ENCODE measurements at places on chromosomes 3 and 15.

GRCh38 chr3:122902326-122902725 lies 107.5 kb downstream of the SLC49A4 start:
- no peak for DNase-seq

DNA sequence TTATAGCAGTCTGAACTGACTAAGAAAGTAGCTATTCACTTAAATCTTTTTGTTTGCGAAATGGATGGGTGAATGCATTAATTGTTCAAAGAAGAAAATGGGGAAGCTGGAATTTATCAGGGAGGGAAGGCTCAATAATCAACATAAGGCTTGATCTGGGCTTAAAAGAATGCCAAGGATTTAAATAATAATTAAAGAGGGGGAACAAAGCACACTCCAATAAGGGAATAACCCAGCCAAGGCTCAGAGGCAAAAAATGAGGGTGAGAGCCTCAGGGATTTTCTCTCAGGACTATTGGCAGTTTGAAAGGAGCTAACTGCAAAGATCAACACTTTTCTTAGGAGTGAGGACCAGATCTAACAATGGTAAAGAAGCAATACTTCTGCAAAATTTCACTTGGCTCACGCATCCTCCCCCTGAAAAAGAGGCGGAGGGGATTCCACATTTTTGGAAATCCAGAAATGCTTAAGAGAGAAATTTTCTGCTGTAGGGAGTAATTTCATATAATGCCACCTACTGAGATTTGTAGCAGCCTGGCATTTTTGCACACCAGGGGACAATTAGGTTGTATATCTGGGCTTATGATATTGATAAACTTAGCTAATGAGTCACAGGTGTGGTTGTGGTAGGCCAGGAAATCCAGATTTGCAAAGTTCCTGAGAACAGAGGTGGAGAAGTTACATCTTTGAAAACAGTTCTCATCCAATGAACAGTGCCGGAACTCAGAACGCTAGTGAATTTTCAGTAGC lies 405.1 kb downstream of the TUSC7 start:
- DNase-seq, result no peak

DNA sequence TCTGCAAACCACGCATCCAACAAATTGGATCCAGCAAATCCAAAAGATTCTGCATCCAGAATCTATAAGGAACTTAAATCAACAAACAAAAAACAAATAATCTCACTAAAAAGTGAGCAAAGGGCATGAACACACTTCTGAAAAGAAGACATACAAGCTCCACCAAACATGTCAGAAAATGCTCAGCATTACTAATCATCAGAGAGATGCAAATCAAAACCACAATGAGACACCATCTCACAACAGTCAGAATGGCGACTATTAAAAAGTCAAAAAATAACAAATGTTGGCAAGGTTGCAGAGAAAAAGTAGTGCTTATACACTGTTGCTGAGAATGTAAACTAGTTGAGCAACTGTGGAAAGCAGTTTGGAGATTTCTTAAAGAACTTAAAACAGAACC lies 21.6 kb upstream of the SLC25A36 start:
- no peak for DNase-seq

DNA sequence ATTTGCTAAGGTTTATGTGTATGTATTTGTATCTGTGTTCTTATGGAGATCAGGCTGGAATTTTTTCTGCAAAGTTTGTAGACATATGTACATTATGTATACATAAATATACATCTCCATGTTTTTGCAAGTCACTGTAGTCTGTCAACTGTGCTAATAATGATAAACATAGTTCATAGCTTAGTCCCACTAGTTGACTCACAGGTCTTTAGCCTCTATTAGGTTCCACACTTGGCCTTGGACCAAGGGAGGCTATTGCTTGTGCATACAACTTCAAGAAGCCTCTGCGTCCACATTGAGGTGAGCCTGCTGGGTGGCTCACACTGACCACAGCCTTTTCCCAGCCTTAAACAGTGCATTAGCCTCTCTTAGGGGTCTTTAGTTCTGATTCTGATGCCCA lies 243.8 kb upstream of the PEX5L start:
- no peak for DNase-seq

DNA sequence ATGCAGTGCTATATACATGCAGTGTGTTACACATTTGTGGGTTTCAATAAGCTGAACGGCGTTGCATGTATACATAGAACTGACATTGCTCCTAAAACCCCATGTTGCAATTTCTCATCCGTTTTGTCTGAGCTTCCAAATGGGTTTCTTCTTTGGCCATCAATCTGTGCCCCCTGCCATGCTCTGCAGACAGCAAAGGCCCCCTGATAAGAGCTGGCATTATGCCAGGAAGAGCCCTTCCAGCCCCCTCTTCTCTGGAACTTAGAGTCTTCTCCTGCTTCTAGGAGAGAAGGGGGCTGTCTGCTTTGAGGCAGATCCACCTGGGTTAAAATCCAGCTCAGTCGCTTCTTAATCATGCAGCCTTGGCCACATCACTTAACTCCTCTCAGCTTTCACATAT lies 254.0 kb downstream of the SLCO3A1 start:
- DNase-seq, result no peak

GRCh38 chr15:68372291-68372811 lies 59.6 kb downstream of the ITGA11 start:
- no peak for DNase-seq

DNA sequence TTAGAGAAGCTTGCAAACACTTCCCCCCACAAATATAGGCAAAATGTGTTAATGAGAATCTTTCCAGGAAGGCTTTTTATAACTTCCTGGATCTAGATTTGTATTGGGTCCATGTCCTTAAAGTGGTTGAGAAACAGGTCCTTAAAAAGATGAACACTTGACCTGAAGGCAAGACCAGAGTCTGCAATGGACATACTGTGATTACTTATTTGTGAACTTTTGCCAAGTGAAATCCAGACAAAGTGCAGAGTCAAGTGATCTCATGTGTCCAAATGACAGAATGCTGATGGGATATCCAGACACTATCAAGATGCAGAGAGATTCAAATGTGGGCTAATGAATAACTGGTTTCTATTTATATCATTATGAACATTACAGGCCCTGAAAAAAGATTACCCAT lies 43.8 kb downstream of the FRMD4B start:
- no peak for DNase-seq

- DNase-seq, result no peak
Measured at GRCh38 chr3:194396859-194397756, 2.0 kb downstream of the GP5 start.

DNA sequence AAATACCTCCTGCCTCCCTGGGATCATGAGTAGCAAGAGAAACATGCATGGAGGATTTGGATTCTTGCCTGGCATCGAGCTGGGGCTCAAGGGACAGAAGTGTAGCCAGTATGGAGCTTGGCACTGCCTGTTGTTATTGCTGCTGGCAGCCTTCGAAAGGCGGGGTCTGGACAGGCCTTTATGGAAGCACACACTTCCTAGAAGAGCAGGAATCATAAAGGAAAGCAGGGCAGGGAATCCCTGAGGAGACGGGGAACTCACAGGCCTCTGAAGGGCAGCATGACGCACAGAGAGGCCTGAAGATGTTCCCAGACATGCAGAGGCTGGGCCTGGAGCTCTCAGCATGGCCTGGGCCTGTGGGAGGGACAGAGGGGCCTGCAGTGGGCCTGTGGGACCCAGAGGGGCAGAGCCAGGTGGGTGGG lies 18.6 kb upstream of the SLC41A3 start:
- no peak for DNase-seq

GRCh38 chr15:40328176-40328575 lies 4.7 kb downstream of the INAFM2 start:
- DNase-seq, result no peak

DNA sequence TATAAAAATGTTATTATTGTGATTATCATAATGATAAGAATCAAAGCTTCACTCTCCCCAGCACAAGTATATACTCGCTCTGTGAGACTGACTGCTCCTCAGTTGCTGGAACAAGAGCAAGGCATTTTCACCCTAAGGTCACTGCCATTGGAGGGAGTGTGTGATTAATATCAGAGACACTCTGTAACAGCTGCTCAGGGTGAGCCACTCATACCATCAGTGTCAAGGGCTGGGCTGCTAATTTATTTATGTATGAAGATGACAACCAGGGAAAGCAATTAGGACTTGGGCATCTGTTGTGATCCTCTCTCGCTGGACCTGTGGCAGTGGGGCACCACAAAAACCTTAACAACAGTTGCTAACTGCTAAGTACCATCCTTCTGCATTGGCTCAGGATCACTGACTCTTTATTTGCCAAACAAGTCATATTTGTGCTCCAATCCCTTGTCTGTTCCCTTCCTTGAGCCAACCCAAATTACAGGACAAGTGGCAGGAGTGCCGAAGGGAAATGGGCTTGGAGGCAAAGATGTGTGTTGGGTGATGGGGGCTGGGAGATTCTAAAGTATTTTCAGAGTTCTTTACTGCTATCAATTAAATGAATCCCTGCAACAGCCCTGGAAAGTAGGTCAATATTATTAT lies 297.5 kb upstream of the STT3B start:
- no peak for DNase-seq

DNA sequence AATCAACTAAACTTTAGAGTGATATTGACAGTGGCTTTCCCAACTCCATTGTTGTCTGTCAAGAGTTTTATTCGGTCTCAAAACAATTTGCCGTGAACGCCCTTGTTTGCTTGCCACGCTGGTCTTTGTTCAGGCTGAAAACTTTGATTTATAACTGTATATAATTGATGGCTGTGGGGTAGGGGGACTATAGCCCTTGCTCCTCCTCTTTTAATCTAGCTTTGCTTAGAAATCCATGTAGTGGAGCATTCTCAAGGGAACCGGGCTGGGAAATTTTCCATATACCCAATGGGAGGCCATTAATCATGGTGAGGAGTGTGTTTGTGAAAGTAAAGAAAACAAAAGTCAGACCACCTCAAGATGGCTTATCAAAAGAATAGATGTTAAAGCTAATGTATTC lies 339.8 kb upstream of the RARB start:
- no peak for DNase-seq

- no peak for DNase-seq
Measured at GRCh38 chr15:84697236-84697990, 18.5 kb downstream of the SEC11A start.

DNA sequence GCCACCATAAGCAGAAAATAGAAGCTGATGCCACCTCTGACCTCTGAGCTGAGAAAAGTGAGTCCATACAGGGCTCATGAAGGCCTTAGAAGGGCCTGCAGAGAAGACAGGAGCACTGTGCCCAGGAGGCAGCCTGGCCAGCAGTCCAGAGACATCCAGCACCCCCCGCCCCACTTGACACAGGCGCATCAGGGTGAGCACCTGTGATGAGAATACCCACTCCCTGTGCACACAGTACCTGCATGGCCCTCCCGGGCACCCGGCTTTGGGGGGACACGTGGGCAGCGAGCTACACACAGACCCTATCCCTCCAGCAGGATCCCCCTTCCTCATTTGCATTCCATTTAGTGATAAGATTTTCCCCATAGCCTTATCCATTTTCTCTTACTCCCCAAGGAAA lies 63.6 kb upstream of the NSMCE3 start:
- DNase-seq, result no peak

DNA sequence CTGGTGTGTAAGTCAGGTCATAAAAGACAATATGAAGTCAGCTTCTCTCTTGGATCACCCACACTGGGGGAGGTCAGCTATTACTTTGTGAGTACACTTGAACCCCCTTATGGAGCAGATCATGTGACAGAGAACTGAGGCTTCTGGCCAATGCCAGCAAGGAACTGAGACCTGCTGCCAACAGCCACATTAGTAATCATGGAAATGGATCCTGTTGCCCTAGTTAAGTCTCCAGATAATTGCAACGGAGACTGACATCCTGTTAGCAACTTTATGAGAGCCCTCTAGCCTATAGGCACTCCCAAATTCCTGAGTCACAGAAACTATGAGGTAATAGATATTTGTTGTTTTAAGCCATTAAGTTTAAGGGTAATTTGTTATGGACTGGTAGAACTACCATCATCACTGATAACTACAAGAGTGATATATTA lies 110.4 kb upstream of the GMNC start:
- DNase-seq, result no peak

- DNase-seq, result no peak
Measured at GRCh38 chr3:184766555-184767261, 45.3 kb upstream of the VPS8 start.

GRCh38 chr3:117411971-117412370 lies 702.4 kb downstream of the TUSC7 start:
- DNase-seq, result no peak

- DNase-seq, result no peak
Measured at GRCh38 chr15:87118846-87119245, 1039.2 kb downstream of the AGBL1 start.

DNA sequence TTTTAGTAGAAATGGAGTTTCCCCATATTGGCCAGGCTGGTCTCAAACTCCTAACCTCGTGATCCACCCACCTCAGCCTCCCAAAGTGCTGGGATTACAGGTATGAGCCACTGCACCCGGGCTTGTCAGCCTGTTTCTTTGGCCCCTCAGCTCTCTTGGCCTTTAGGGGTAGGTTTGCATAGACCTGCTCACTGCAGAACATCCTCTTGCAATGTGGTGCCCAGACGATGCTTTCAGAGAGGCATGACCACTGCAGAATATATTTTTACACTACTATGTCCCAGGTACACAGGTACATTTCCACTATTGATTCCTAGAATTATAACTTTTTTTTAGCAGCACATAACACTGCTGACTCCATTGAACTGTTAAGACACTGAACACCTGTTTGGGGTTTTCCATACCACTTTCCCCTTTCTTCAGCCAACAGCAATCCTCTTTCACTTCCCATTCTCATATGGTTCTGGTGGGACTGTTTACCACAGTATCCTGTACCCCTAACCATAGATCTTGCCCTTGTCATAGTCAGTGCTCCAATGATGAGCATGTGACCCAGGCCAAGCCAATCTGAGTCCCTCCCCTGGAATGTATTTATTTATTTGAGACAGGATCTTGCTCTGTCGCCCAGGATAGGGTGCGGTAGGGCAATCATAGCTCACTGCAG lies 21.1 kb downstream of the CCDC32 start:
- peak; percentile 39 for DNase-seq

DNA sequence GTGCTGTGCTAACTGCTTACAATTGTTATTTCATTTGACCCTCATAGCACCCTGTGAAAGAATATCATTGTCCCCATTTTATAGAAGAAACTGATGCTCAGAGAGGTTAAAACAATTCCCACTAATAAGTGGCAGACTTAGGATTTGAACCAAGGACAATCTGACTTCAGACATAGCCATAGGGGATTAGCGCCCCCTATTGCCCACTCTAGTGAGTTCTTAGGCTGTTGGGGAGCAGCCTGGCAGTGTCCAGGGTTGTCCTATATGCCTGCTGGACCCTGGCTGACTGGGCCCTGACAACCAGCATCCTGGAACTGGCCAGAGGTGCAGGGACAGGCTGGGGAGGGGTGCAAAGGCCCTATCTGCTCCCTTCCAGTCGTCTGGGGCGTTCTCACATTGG lies 15.4 kb downstream of the DPH3 start:
- no peak for DNase-seq

DNA sequence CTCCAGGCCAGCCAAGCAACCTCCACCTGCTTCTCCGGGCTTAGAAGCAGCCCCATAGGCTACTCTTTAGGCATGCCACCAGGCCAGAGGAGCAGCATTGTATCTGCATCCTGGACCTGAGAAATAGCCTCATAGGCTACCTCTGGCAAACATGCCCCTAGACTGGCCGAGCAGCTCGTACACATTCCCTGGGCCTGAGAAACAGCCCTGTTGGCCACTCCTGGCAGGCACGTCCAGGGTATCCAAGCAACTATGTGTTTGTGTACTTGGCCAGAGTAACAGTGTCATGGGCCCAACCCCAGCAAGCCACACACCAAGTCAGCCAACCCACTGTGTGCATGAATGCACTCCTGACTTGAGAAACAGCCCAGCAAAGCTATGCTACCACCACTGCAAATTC lies 498.7 kb upstream of the CDIN1 start:
- DNase-seq, result no peak

All from GM10248 (cell line).